ENCODE measurements at places on chromosomes 2 and 18.
A peak's percentile ranks its signal among the peaks of the same experiment; 100 is the strongest.

DNA sequence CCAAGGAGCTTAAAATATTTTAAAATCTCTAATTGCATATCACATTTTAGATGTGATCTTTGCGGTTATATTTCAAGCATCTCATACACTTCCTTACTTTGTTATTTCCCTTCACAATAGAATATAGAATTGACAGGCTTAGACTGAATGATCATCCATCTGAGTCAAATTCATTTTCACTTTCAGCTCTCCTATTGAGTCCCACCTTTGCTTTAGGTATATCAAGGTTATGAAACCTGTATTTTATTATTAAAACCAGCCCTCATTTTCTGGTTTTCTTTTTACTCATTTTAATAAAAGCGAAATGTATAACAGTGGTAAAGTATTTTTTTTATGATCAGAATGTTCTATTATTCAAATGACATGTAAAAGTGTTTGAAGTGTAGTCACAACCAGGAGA, 162.9 kb upstream of the KYNU start:
- DNase-seq, result no peak

- DNase-seq, result peak; percentile 18
These were observed 210.9 kb upstream of the SMAD7 start for GRCh38 chr18:49161627-49162026.

- no peak for DNase-seq
These were observed 8.9 kb upstream of the SKOR2 start for GRCh38 chr18:47260120-47260923.

DNA sequence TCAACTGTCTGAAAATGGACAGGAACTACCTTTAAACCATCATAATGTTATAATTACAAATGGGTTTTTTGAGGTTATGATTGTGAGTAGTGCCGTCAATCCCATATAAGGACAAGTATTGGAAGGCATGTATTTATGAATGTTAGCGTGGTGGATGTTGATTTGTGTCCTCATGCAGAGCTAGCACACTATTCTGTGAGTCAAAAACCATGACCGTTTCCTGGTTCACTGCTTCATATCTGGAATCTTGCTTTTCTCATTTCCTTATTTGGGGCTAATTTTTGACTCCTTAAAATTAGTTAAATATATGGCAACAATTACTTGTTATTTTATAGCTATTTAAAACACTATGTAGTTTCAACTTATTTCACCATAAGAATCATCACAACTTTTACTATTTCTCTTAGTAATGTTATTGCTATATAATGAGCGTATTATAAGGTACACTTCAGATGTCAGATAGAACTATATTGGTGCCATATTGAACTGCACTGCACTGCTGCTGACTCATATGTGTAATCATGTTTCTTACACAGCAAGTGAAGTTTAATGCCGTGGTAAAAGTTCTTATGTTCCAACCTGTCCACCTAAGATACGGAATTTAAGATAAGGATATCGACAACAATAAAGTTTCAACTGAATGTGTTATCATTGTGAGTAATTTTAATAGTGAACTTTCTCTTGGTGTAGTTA, 192.8 kb downstream of the PTGR3 start:
- no peak for DNase-seq

DNA sequence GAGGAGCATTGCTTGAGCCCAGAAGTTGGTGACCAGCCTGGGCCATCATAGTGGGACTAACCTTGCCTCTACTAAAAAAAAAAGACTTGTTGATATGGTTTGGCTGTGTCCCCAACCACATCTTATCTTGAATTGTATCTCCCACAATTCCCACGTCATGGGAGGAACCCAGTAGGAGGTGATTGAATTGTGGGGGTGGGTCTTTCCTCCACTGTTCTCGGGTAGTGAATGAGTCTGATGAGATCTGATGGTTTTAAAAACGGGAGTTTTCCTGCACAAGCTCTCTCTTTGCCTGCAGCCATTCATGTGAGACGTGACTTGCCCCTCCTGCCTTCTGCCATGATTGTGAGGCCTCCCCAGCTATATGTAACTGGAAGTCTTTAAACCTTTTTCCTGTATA, 47.0 kb downstream of the PROC start:
- no peak for DNase-seq

- peak; percentile 65 for DNase-seq
These were observed 20.0 kb upstream of the PTPN4 start for GRCh38 chr2:119739580-119740255.

- DNase-seq, result peak; percentile 2
These were observed 26.8 kb upstream of the CTLA4 start for GRCh38 chr2:203840655-203841205.

Data from GDM1 (cell line).